ENCODE measurements at places on chromosomes 16 and 17. TPM values are rescaled to one million over a fixed set of nuclear protein-coding genes. Genes with fewer than 3 reads are reported as not detected.
A peak's percentile ranks its signal among the peaks of the same experiment; 100 is the strongest.

GRCh38 chr17:11082559-11082958 is 158.5 kb upstream of the SHISA6 start:
- no peak overlapping the region for H3K4me3 ChIP-seq
- H3K27me3 ChIP-seq, result no peaks in the 10 kb centered on the region
- no peak overlapping the region for H3K27ac ChIP-seq

The USP7 gene
- 169 TPM for total RNA-seq

- no peak overlapping the region for H3K4me3 ChIP-seq
- no peak overlapping the region for H3K27ac ChIP-seq
- H3K4me1 ChIP-seq, result no peaks in the 10 kb centered on the region
- H3K36me3 ChIP-seq, result no peaks in the 10 kb centered on the region
Measured at GRCh38 chr17:28524476-28525424, 18.6 kb downstream of the FOXN1 start.

DNA sequence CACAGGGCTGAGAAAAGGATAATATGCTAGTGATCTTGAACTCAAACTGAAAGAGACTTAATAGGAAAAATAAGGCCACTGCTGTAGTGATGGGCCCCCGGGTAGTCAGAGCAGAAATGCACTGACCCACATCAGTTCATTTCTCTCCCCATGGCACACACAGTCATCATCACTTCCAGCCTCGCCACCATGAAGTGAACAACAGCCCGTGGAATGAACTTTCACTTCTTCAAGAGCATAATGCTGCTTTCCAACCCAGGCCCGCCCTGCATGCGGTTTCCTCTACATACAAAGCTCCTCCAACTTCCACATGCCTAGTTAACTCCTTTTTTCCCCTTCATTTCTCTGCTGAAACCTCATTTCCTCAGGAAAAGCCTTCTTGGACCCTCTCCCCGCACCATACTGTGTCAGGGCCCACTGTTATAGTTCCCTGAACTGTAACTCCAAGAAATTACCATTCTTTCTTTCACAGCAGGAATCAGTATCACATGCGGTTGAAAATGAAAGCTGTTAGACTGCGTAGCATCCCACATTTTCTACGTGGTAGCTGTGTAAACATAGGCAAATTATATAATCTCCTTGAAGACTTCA is 65.8 kb upstream of the SMIM36 start:
- peaks cover 7% of the 10 kb centered on the region for H3K4me1 ChIP-seq
- DNase-seq, result no peak
- H3K27me3 ChIP-seq, result no peaks in the 10 kb centered on the region
- no peak overlapping the region for H3K27ac ChIP-seq
- H3K36me3 ChIP-seq, result no peaks in the 10 kb centered on the region

The HSD17B1 gene
- 1.7 TPM for total RNA-seq

GRCh38 chr17:70110443-70110880 is 35.4 kb downstream of the KCNJ16 start:
- no peak for DNase-seq
- no peaks in the 10 kb centered on the region for H3K27me3 ChIP-seq
- H3K4me1 ChIP-seq, result no peaks in the 10 kb centered on the region
- no peak overlapping the region for H3K4me3 ChIP-seq
- H3K27ac ChIP-seq, result no peak overlapping the region

The BCAR1 gene
- total RNA-seq, result 140 TPM

GRCh38 chr17:64115822-64116534 is 14.0 kb downstream of the ERN1 start:
- H3K27me3 ChIP-seq, result no peaks in the 10 kb centered on the region
- no peak overlapping the region for H3K27ac ChIP-seq
- no peaks in the 10 kb centered on the region for H3K4me1 ChIP-seq
- H3K4me3 ChIP-seq, result no peak overlapping the region
- DNase-seq, result no peak
- no peaks in the 10 kb centered on the region for H3K36me3 ChIP-seq

The NPTX1 gene
- total RNA-seq, result 20.1 TPM

GRCh38 chr16:28823291-28823872 is 583 bp downstream of the ATXN2L start:
- no peaks in the 10 kb centered on the region for H3K27me3 ChIP-seq
- H3K27ac ChIP-seq, result peak overlapping the region; percentile 91
- peak overlapping the region; percentile 95 for H3K4me3 ChIP-seq
- DNase-seq, result peak; percentile 14
- H3K4me1 ChIP-seq, result peaks cover 26% of the 10 kb centered on the region

DNA sequence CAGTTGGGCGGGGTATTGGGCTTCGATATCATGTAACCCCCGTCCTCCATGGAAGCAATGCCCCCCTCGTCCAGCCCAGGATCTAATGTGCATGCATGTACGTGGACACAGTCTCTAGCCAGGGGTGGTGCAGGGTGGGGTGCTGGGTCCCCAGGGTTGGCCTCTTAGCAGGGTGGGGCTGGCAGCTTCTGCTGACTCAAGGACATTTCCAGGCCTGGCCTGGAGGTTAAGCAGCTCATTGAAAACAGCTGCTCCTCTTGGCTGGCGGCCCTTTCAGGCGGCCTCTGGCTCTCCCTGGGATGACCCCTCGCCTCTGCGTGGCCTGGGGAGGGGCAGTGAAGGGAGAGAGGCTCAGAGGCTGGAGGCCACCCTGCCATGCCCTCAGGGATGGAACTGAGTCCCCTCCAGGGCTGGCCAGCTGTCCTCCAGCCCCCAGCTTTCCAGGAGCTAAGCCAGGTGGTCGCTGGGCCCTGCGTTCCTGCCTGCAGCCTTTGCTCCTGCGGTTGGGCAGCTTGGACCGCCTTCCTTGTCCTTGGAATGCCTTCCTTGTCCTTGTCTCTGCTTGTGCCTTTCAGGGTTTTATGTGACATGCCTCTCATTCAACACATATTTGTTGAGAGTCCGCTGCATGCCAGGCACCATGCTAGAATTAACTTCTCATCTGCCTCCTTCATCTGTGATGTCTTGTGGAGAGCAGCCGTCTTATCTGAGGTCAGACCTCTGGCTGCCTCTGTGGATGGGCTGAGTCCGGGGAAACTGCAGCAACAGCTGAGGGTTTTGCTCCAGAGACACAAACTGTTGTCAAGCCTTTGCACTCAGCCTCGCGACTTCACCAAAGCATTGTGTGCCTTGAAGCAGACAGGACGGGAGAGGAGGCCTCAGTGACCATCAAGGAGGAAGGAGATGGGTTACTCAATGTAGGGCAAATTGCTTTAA is 26.6 kb downstream of the MRC2 start:
- peaks cover 8% of the 10 kb centered on the region for H3K27me3 ChIP-seq
- no peak for DNase-seq
- peak overlapping the region; percentile 91 for H3K4me3 ChIP-seq
- H3K4me1 ChIP-seq, result peaks cover 13% of the 10 kb centered on the region
- H3K36me3 ChIP-seq, result no peaks in the 10 kb centered on the region

DNA sequence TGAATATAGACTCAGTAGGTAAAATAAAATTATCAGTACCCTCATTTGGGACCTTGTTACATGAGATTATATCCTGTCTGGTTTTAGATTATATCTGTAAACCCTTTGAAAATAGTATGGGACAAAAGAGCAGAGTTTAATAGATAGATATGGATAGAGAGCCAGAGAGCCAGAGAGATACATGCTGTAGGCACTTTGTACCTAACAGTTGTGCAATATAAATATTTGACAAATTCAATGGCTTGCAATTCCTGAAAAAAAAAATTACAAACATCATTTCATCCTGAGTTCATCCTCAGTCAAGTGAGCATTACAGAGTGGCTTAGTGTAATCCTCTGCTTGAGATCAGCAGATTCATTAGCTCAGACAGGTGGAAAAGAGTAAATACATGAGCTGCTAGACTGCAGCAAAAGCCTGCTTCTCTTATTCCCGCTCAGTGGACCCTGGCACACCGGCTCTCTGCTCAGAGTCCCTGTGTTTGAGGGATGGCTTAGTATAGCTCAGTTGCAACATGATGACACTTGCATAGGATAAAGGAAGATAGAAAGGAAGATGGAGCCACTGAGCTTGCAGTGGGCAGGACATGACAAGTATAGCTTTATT is 931.6 kb upstream of the GOT2 start:
- DNase-seq, result no peak
- no peak overlapping the region for H3K4me3 ChIP-seq
- no peak overlapping the region for H3K27ac ChIP-seq
- no peaks in the 10 kb centered on the region for H3K36me3 ChIP-seq

The KRT40 gene
- total RNA-seq, result not detected

DNA sequence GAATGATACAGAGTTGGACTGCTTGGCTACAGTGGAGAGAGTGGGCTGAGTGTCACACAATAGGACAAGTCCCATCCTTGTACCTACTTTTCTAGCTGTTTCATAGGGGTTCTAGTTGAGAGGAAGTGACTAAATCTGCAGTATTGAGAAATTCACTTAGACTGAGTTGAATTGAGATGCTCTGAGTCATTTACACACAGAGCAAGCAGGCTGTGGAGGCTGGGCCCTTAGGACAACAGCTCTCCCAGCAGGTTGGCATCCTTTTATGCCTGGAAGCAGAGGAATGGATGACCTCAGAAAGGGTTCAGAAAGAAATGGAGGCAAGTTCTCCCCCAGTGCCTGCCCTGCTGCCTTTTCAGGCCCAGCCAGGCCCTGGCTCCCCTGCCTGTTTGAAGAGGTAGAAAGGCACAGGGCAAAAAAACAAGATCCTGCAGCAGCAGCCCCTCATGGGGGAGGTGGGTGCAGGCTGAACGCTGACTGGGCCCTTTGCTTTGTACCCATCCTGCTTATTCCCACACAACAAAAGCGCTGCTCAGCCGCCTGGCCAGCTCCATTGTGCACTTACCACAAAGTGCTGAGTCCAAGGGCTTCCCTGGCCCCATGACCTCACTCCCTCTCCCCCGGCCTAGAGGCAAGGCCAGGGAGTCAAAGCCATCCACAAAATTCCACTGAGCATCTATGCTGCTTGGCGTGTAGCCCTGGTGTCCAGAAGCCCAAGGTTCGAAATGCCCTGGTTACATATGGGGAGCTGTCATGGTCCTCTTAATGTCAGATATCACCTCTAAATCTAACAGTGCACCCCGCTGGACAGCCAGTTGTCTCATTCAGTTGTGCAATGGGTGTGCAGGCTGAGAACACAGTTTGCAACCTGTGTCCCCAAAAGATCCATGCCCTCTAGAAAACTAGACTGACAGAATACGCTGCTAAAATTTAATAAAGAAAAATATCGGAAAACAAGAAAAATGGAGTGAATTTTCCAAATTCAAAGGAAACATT is 5.4 kb upstream of the CRYBA1 start:
- peak; percentile 58 for DNase-seq
- no peaks in the 10 kb centered on the region for H3K36me3 ChIP-seq
- no peaks in the 10 kb centered on the region for H3K27me3 ChIP-seq

- no peaks in the 10 kb centered on the region for H3K36me3 ChIP-seq
- peak overlapping the region; percentile 52 for H3K4me3 ChIP-seq
- H3K4me1 ChIP-seq, result peaks cover 60% of the 10 kb centered on the region
- DNase-seq, result peak; percentile 96
Measured at GRCh38 chr16:85330694-85331188, 218.5 kb upstream of the CIBAR2 start.

DNA sequence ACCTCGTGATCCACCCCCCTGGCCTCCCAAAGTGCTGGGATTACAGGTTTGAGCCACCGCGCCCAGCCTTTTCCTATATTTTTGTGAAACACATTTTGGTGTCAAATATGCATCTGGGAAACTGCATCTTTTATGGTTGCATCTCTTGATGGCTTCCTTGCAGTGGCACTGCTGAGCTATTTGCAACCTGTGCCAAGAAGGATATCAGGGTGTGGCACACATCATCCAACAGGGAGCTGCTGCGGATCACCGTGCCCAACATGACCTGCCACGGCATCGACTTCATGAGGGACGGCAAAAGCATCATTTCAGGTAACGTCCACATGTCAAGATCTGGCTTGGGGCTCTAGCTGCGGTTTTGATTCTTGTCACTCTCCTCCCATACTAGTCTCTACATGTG is 16.8 kb upstream of the USP43 start:
- no peak overlapping the region for H3K27ac ChIP-seq
- no peak overlapping the region for H3K4me3 ChIP-seq
- DNase-seq, result no peak
- no peaks in the 10 kb centered on the region for H3K36me3 ChIP-seq
- H3K27me3 ChIP-seq, result no peaks in the 10 kb centered on the region
- H3K4me1 ChIP-seq, result no peaks in the 10 kb centered on the region

DNA sequence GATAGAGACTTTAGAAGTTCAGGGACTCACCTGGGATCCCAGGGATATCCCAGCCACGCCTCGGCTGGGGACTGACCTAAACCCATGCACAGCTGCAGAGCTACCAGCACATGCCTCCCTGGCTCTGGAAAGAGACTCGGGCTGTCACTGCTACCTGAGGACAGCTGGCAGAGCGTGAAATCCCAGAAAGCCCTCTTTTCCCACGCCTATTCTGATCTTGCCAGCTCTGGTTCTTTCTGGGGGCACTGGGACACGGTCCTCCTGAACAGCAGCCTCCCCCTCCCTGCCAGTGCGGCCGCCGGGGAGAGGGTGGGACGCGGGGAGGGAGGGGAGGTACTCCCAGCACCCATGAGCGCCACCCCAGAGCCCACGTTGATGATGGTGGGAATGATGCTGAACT is 10.8 kb downstream of the P2RX5 start:
- no peaks in the 10 kb centered on the region for H3K36me3 ChIP-seq
- no peak overlapping the region for H3K4me3 ChIP-seq
- no peak overlapping the region for H3K27ac ChIP-seq
- no peaks in the 10 kb centered on the region for H3K27me3 ChIP-seq

DNA sequence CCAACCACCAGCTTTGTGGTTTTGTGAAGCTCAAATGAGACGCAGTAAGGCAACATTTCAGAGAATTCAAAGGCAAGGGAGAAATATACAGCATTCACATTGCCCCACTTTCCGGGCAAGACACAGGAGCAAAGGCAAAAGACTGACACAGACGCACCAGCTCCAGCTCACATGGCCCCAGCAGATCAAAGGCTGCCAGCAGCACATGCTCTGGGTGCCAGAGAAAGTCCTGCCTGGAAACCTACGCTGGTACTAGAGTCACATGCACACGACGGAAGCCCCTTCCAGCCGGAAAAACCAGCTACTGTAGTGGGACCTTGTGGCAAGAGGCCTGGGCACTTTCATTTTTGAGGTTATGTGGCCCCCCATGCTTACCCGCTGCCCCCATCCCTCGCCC is 50.1 kb downstream of the GTF3C1 start:
- no peaks in the 10 kb centered on the region for H3K4me1 ChIP-seq
- H3K36me3 ChIP-seq, result peaks cover 55% of the 10 kb centered on the region
- no peak for DNase-seq
- no peak overlapping the region for H3K27ac ChIP-seq
- no peak overlapping the region for H3K4me3 ChIP-seq
- H3K27me3 ChIP-seq, result no peaks in the 10 kb centered on the region

The IL17C gene
- 5.1 TPM for total RNA-seq

DNA sequence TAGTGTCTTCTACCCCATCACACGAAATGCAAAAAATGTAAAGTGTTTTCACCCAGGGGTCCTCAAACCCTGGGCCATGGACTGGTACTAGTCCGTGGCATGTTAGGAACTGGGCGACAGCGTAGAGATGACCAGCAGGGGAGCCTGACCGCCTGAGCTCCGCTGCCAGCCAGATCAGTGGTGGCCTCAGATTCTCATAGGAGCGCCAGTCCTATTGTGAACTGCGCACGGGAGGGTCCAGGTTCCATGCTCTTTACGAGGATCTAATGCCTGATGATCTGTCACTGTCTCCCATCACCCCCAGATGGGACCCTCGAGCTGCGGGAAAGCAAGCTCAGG is 4.5 kb downstream of the SCARF1 start:
- H3K36me3 ChIP-seq, result no peaks in the 10 kb centered on the region
- H3K4me1 ChIP-seq, result peaks cover 21% of the 10 kb centered on the region
- H3K4me3 ChIP-seq, result no peak overlapping the region
- H3K27ac ChIP-seq, result no peak overlapping the region
- H3K27me3 ChIP-seq, result peaks cover 6% of the 10 kb centered on the region
- DNase-seq, result no peak

- H3K27ac ChIP-seq, result no peak overlapping the region
- peaks cover 21% of the 10 kb centered on the region for H3K4me1 ChIP-seq
- H3K27me3 ChIP-seq, result no peaks in the 10 kb centered on the region
Measured at GRCh38 chr17:58376472-58377000, 24.5 kb upstream of the SUPT4H1 start.
